ENCODE measurements at places on chromosomes 5 and 9.
A peak's percentile ranks its signal among the peaks of the same experiment; 100 is the strongest.

GRCh38 chr5:1730487-1730847, 69.2 kb downstream of the MRPL36 start:
- DNase-seq: no peak

- DNase-seq: no peak
These were observed 197.0 kb upstream of the DMAC1 start for GRCh38 chr9:7996558-7996957.

DNA sequence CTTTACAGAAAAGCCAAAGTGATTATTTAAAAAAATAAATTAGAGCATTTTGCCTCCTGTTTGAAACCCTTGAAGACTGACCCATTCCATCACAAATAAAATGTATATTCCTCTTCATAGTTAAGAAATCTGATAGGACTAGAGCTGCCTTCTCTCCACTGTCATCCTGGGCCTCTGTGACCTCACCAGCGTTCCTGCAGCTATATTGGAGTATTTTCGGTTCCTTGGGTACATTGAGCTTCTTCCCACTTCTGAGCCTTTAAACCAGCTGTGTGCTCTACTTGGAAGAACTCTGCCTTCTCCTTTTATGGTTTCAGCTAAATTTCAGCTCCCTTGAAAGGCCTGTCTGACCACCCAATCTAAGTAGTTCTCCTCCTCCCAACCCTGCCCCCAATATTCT, 99.1 kb upstream of the ABCA1 start:
- no peak for DNase-seq

GRCh38 chr5:7794311-7794710, 56.6 kb downstream of the CFAP90 start:
- no peak for DNase-seq

GRCh38 chr5:77952636-77953212, 176.6 kb upstream of the TBCA start:
- DNase-seq: no peak

- DNase-seq: no peak
These were observed 46.9 kb upstream of the FREM1 start for GRCh38 chr9:14957109-14957508.

DNA sequence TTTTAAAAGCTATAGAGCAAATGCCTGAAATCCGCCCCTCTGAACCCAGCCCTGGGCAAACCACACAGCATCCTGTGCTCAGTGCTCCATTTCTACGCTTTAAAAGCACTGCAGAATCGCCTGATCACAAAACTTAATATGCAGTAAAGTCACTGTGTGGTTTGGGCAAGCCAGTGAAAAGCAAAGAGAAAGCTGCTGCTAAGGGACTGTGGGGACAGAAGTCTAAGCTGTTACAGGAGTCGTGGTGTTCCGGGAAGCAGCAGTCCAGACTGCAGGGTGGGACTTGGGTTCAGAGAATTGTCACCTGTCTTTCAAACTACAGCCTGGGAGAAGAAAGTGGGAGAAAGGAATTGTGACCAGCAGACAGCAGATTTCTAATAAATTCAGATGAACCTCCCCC, 8.2 kb downstream of the RAPGEF1 start:
- DNase-seq: no peak

DNA sequence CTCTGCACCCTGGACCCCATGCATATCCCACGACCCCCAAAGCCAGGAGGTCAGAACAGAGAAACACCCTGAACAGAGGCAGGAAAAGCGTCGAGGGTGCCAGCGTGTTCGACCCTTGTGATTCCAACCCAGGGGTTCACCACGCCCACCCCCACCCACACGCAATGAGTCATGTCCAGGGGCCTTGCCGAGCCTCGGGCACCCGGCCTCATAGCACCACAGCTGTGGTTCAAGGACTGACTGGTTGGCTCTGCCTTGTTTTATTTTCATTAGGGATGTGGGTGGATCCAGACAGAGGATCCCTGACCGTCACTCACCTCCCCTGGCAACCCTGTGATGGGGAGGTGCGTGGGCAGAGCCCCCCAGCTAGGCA, 9.5 kb upstream of the QSOX2 start:
- DNase-seq: no peak

- DNase-seq: peak; percentile 13
These were observed 215.1 kb downstream of the CD180 start for GRCh38 chr5:66981266-66982055.

GRCh38 chr9:2363138-2363745, 258.3 kb upstream of the VLDLR start:
- no peak for DNase-seq

- DNase-seq: no peak
These were observed 67.0 kb upstream of the PPP1R2B start for GRCh38 chr5:156783092-156783491.

GRCh38 chr5:16588434-16589214, 28.2 kb downstream of the RETREG1 start:
- peak; percentile 51 for DNase-seq

DNA sequence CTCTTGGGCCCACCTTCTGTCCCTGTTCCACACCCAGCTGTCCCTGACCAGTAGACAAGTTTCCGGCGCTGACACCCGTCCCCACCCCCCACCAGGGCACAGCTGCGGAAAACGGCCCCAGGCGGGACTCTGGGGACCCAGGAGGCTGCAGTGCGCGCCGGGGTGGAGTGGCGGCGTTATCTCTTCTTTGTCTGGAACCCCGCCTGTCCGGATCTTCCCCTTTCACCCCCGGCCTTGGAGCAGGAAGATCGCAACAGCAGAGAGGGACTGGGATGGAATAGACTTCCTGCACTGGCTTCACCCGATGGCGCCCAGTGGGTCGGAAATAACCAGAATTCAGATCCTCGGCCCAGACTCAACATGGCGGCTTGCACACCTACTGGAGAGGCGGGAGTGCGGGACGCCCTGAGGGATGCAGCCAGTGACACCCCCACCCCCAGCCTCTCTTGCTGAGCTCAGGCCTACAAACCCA, 4.7 kb downstream of the PAX5 start:
- no peak for DNase-seq

- DNase-seq: no peak
These were observed 129.3 kb upstream of the SLC44A1 start for GRCh38 chr9:105114964-105115728.

DNA sequence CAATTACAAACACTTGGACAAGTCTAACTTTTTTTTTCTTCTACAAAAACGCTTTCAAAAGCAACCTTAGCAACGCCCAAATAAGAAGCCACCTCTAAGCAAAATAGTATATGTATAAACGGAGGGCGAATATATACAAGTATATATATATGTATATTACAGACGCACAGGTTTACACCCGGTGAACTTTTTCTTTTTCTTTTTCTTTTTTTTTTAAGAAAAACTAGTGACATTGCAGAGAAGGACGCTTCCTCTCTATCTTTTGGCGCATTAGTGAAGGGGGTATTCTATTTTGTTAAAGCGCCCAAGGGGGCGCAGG, 200 bp downstream of the NPR3 start:
- no peak for DNase-seq

DNA sequence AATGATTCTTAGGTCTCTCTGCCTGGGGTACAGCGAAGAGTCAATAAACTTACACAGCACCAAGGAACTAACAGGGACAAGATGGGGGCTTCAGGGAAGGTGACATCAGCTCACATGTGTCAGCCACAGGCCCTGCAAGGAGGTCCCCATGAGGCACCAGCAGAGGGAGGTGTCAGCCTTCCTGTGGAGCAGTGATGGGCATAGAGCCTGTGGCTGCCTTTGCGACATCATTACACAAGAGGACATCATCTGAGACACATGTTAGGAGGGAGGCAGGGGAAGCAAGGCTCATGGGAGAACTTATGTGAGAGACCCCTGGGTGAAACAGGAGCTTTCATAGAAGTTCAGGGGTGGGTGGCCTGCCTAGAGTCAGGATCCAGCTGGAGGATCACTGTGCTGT, 389.6 kb downstream of the SEMA5A start:
- no peak for DNase-seq

DNA sequence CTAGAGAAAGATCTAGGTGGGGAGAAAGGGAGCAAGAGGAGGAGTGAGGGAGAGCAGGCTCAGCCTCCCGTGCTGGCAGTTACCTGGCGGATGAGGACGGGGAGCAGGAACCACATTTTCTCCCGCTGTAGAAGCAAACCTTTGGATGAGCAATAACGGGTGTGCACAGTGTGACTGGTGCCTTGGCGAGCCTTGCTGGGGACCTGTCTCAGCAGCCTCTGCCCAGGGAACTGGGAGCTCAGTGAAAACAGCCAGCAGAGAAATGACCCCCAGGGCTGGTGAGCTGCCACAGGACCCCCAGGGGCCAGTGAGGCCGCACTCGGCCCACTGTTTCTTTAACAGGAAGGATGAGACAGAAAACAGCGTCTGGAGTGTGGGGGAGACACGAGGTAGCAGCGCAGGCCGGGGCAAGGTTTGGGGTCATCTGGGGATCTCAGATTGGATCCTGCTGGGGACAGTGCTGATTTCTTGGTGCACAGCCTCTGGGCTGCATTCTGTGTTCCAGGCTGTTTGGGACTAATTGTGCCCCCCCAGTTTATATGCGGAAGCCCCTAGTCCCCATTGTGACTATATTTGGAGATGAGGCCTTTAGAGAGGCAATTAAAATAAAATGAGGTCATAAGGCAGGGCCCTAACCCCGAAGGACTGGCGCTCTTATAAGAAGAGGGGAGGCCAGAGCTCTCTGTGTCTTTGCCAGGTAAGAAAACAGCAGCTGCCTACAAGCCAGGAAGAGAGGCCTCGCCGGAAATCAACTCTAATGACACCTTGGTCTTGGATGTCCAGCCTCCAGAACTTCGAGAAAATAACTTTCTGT, 118.8 kb upstream of the PHYKPL start:
- DNase-seq: no peak

GRCh38 chr5:150129813-150130492, 25.7 kb downstream of the PDGFRB start:
- peak; percentile 20 for DNase-seq

DNA sequence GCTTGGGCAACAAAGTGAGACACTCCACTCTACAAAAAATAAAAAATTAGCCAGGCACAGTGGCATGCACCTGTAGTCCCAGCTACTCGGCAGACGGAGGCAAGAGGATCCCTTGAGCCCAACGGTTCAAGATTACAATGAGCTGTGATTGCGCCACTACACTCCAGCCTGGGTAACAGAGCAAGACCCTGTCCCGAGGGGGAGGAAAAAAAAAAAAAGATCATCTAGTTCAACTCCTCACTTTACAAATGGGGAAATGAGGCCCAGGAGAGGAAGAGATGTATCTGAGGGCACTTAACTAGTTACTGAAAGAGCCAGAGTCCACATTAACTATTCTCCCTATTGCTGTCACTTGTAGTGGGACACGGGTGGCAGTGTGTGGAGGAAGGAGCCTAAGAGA, 13.8 kb downstream of the PDCL start:
- no peak for DNase-seq

- DNase-seq: no peak
These were observed 59.3 kb upstream of the CD180 start for GRCh38 chr5:67255881-67256280.

- no peak for DNase-seq
These were observed 917 bp downstream of the NHP2 start for GRCh38 chr5:178152491-178153444.

- no peak for DNase-seq
These were observed 94.6 kb downstream of the EFNA5 start for GRCh38 chr5:107576155-107576554.

- no peak for DNase-seq
These were observed 27.1 kb upstream of the PRR16 start for GRCh38 chr5:120436996-120437395.

- DNase-seq: no peak
These were observed 84.7 kb downstream of the PARP8 start for GRCh38 chr5:50751064-50751657.

GRCh38 chr5:2748861-2749513, 2.5 kb downstream of the IRX2 start:
- DNase-seq: no peak

GRCh38 chr9:88216126-88216995, 78.1 kb upstream of the SPATA31C2 start:
- no peak for DNase-seq

GRCh38 chr9:77604316-77604715, 43.8 kb downstream of the GNA14 start:
- no peak for DNase-seq

DNA sequence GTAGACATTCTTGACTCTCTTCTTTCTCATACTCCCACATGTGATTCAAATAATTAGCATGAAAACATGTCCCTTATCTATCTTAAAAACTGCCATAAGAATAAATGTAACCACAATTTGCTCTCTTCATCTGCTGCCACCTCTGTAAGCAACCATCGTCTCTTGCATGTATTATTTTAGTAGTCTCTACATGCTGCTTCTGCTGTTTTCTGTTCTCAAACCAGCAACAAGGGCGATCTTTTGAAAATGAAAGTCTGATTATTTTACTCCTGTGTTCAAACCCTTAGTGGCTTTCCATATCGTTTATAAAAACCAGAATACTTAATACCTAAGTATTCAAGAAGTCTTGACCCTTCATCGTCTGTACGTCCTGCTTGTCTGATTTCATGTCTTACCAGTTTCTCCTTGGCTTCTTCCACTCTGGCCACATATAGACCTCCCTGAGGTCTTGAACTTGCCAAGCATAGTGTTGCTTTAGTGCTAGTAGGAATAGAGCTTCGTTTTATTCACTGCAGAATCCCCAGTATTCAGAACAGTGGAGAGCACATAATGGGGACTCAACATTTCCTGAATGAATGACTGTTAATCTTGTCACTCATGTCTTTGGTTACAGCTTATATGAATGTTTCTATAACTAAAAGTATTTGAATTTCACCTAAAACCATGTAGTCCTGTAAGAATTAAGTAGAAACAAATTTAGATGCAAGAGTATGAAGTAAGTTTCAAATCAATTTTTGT, 10.6 kb downstream of the CDC42SE2 start:
- DNase-seq: no peak

DNA sequence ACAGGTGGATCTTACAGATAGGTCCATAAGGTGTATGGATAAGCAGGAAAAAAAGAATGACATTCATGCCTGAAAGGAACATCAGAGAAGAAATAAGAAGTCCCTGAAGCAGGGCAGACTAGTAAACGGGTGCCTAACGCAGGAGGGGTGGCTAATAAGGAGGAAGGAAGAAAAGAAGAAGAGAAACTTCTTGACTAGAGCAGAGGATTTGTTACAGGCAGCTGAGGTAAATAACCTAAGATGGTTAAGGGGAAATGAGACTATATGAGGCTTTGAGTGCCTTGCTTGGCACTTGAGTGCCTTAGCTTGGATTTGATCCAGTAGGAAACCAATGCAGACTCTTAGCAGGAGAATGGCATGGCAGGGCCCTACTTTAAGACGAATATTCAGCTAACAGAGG, 313.5 kb upstream of the PDE4D start:
- no peak for DNase-seq

DNA sequence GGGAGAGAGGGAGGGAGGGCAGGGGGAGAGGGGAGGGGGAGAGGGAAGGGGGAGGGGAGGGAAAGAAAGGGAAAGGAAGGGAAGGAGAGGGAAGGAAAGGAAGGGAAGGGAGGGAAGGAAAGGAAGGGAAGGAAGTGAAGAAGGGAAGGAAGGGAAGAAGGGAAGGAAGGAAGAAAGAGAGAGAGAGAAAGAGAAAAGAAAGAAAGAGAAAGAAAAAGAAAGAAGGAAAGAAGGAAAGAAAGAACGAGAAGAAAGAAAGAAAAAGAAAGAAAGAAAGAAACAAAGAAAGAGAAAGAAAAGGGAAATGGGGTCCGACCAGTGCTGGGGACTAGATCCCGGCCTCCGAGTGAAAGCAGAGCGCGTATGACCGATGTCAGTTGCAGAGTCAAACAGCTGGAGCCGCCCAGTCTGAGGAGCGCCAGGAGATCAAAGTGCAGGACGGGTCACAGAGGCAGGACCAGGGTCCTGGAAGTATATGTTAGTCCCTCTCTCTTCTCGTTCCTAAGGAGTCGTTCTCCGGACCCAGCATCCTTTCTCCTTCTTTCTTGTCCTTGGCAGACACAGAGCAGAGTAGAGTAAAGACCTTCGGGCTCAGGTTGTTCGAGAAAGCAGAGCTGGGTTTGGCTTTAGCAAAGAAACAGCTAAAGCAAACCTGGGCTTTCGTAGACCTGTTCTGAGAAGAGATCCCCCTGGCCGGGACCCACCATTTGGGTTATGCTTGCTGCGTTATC, 305.4 kb upstream of the MSX2 start:
- no peak for DNase-seq
